Muscle of leg (tissue), 16 donors: ENCODE measurements at places on chromosomes 13 and 19. TPM values are rescaled to one million over a fixed set of nuclear protein-coding genes. Genes with fewer than 3 reads are reported as not detected.

CCDC169 gene
- polyA plus RNA-seq, result 2.1 TPM

GRCh38 chr19:57632987-57633831, at the start of gene ZNF211:
TSS of gene ZNF211 (plus strand) at chr19:57633168. CDS start at chr19:57633347, 179 bp downstream.
- H3K4me3 ChIP-seq, result peak within 1 kb of the TSS; percentile 90
- H3K27me3 ChIP-seq, result no peaks in the 10 kb centered on the region
- peaks cover 7% of the 10 kb centered on the region for H3K4me1 ChIP-seq
- peak; percentile 99 for DNase-seq
- H3K36me3 ChIP-seq, result peaks cover 27% of the 10 kb centered on the region

C2CD4C gene
- 1.9 TPM for polyA plus RNA-seq

ACTL9 gene
- not detected for polyA plus RNA-seq

VSTM1 gene
- polyA plus RNA-seq, result 0.27 TPM

NKG7 gene
- 2.1 TPM for polyA plus RNA-seq

CEACAM5 gene
- not detected for polyA plus RNA-seq

ACER1 gene
- 0.12 TPM for polyA plus RNA-seq

RUBCNL gene
- 1.9 TPM for polyA plus RNA-seq

DNA sequence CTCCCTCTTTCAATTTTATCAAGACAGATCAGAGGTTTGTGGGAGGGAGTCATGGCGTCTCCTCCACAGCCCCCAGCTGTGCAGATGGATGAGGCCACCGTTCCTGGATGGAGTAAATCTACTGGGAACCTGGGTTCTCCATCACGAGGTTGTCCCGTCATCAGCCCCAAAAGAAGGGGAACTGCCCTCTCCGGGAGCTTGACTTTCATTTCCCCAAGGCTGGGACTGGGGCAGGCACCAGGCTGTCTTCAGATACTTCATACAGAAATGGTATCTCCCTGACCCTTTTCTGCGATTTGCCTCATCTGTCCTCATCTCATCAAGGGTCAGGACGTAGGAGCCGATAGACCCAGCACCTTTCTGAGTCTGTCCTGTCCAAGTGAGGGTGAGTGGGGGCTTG, 9.8 kb downstream of the LILRB2 start:
- no peaks in the 10 kb centered on the region for H3K36me3 ChIP-seq
- no peak overlapping the region for H3K4me3 ChIP-seq
- H3K4me1 ChIP-seq, result no peaks in the 10 kb centered on the region
- peak; percentile 57 for DNase-seq

ZNF610 gene
- polyA plus RNA-seq, result 2.9 TPM

CDC42EP5 gene
- 50.5 TPM for polyA plus RNA-seq

DNA sequence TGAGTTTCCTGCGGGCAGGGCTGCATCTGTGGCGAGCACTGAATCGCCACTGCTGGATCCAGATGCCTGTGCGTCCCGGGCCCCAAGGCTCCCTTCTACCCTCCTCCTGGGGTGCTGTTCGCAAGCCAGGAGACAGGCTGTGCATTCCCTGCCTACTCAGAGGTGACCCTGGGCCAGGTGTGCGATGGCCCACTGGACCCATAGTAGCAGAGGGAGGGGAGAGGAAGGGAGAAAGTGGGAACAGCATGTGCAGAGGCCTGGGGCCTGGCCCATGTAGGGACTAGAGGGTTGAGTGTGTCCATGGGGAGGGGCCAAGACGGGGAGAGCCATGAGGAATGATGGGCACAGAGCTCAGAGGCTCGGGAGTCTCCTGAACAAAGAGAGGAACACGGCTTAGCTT, 27.3 kb downstream of the CARM1 start:
- no peaks in the 10 kb centered on the region for H3K27me3 ChIP-seq
- H3K4me1 ChIP-seq, result peaks cover 53% of the 10 kb centered on the region
- H3K27ac ChIP-seq, result peak overlapping the region; percentile 78

DNA sequence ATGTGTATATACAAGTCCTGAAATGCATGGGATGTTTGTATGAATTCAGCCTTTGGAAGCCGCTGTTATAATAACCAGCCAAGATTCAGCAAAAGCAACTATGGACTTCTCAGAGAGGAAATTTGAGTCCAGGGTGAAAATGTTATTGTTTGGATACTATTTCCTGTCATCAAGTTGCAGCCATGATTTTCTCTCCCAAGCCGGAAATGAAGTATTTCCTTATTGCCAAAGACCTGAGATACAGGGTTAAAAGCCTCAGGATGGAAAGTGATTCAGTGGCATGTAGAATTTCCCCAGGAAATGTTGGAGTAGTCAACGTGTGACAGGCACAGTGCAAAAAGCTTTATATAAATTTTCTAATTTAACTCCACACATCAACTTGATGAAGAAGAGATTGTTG, 133.9 kb downstream of the IRS2 start:
- H3K4me1 ChIP-seq, result peaks cover 7% of the 10 kb centered on the region
- H3K36me3 ChIP-seq, result no peaks in the 10 kb centered on the region
- H3K27ac ChIP-seq, result no peak overlapping the region
- no peak overlapping the region for H3K4me3 ChIP-seq

GRCh38 chr13:38872693-38873092, 117.9 kb downstream of the STOML3 start:
- H3K4me1 ChIP-seq, result no peaks in the 10 kb centered on the region
- H3K36me3 ChIP-seq, result no peaks in the 10 kb centered on the region
- no peaks in the 10 kb centered on the region for H3K27me3 ChIP-seq
- H3K4me3 ChIP-seq, result no peak overlapping the region
- H3K27ac ChIP-seq, result no peak overlapping the region
- DNase-seq, result peak; percentile 32

GRCh38 chr19:33486407-33486806, 35.2 kb downstream of the PEPD start:
- H3K27ac ChIP-seq, result peak overlapping the region; percentile 88
- H3K27me3 ChIP-seq, result no peaks in the 10 kb centered on the region
- H3K36me3 ChIP-seq, result no peaks in the 10 kb centered on the region
- DNase-seq, result no peak
- peaks cover 30% of the 10 kb centered on the region for H3K4me1 ChIP-seq

- H3K4me3 ChIP-seq, result no peak overlapping the region
- H3K36me3 ChIP-seq, result no peaks in the 10 kb centered on the region
- no peaks in the 10 kb centered on the region for H3K4me1 ChIP-seq
- H3K27ac ChIP-seq, result no peak overlapping the region
- DNase-seq, result no peak
Measured at GRCh38 chr13:86974995-86975328, 696.2 kb upstream of the SLITRK5 start.

DNA sequence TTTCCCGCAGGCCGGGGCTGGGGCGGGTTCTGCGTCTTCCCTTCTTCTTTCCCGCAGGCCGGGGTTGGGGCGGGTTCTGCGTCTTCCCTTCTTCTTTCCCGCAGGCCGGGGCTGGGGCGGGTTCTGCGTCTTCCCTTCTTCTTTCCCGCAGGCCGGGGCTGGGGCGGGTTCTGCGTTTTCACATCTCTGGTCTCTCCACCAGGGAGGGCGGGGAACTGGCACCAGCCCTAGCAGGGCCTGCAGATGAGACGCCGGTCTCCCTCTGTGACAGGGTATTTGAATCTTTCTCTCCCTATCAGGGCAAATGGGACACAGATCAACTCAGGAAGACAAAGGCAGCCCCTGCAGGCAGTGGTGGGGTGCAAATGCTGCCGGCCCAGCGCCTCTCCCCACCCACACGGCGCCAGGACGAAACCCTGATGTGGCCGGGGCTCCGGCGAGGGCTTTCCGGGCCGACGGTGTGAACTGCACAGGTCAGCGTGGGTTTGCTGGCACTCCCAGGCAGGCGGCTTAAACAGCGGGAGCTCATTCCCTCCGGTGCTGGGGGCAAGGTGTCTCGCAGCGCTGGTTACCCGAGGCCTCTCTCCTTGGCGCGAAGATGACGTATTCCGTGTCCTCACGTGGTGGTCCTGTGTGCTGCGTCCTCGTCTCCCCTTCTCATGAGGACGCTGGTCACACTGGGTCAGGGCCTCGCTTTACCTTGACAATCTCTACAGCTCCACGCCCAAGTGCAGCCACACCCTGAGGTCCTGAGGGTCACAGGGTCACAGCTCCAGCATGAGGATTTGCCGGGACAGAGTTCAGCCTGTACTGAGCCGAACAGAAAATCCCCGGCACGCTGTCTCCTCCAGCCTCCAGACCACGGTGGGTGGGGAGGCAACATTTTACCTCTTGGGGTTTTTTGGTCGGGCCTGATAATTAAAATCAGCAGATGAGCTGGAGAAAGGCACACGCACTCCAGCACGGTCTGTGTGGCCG, 717 bp upstream of the C13orf46 start:
- no peak overlapping the region for H3K27ac ChIP-seq
- DNase-seq, result no peak
- H3K4me1 ChIP-seq, result no peaks in the 10 kb centered on the region
- H3K4me3 ChIP-seq, result no peak overlapping the region

- peaks cover 2% of the 10 kb centered on the region for H3K4me1 ChIP-seq
- H3K36me3 ChIP-seq, result no peaks in the 10 kb centered on the region
- DNase-seq, result no peak
- H3K27me3 ChIP-seq, result peaks cover 4% of the 10 kb centered on the region
Measured at GRCh38 chr13:48231080-48231479, 1.9 kb upstream of the ITM2B start.

DNA sequence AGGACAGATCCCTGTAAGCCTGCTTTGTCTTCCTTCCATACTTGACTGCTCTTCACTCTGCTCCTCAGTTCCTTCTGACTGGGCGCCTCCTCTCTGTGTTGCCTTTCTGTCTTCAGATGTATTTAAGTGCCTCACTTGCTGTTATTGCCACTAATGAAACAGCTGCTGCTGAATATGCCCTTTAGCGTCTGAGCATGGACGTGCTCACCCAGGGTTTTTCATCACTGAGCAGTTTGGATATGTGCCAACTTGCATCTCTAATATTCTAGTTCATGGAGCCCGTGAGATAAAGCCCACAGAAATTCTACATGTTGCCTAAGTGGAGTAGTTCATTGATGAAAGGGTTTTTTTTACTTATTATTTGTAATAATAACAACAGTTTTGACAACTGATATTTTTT, 198.2 kb downstream of the MYO16 start:
- H3K27me3 ChIP-seq, result no peaks in the 10 kb centered on the region
- DNase-seq, result no peak
- H3K4me1 ChIP-seq, result no peaks in the 10 kb centered on the region
- H3K36me3 ChIP-seq, result no peaks in the 10 kb centered on the region

FUT2 gene
- polyA plus RNA-seq, result 3.8 TPM

- no peaks in the 10 kb centered on the region for H3K36me3 ChIP-seq
- peak; percentile 32 for DNase-seq
- H3K27me3 ChIP-seq, result peaks cover 10% of the 10 kb centered on the region
- peaks cover 51% of the 10 kb centered on the region for H3K4me1 ChIP-seq
- H3K27ac ChIP-seq, result peak overlapping the region; percentile 47
Measured at GRCh38 chr19:2494084-2494446, 18.1 kb downstream of the GADD45B start.

- peak; percentile 93 for DNase-seq
- H3K4me3 ChIP-seq, result no peak overlapping the region
Measured at GRCh38 chr13:47184321-47184720, 287.5 kb upstream of the HTR2A start.

CALR3 gene
- 0.17 TPM for polyA plus RNA-seq

DNA sequence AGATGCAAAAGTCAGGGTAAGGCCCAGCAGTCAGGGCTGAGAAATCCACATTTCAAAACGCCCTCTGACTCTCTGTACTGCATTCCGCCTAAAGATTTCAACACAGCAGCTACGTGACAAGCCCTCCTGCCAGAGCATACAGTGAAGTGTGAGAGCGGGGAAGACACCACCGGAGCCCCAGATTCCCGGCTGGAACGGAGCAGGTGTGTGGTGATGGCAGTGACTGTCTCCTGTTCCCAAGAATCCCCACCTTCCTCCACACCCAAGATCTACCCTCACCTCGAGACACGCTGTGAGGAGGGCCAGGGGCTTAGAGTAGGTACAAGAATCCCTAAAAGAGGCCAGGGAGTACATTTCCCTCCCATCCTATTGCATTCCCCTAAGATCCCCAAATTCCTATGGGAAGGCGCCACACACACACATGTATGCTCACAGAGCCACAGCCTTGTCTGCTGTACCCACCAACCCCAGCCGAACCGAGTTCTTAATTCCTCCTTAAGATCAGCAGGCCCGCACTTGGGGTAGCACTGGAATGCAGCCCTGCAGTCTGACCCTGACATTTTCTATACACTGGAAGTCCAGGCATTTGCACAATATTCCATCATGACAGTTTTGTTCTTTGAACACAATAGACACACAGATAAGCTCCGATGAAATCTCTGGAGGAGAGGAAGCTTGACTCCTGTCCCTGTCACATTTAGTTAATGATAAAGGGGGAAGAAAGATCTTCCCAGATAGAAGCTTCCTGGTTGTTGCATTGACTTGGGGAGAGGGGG, 102.9 kb downstream of the FOXO1 start:
- peaks cover 9% of the 10 kb centered on the region for H3K36me3 ChIP-seq
- no peak overlapping the region for H3K4me3 ChIP-seq
- peaks cover 18% of the 10 kb centered on the region for H3K4me1 ChIP-seq
- H3K27ac ChIP-seq, result peak overlapping the region; percentile 35
- DNase-seq, result no peak

DNA sequence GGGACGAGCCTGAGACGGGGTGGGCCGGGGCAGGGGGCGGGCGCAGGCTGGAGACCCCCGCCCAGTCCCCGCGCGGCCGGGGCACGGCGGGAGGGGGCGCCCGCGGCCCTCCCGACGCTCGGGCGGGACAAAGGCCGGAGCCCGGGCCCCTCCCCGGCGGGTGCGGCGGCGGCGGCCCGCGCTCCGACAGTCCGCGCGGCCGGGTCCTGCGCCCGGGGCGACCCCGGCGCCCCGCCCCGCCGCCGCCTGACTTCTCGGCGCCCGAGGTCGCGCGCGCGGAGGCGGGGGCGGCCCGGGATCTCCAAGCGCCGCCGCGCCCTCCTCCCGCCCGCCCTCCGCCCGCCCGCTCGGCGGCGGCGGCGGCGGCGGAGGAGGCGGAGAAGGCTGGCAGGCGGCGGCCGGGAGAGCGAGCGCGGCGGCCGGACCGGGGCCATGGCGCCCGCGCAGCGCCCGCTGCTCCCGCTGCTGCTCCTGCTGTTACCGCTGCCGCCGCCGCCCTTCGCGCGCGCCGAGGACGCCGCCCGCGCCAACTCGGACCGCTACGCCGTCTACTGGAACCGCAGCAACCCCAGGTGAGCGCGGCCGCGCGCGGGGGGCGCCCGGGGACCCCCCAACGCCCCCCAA, at the start of gene EFNA2:
Gene EFNA2, plus strand, starts transcription at position 137 of the 624 bp plus-strand sequence. Its CDS starts 296 bp downstream, at position 433.
- peak within 1 kb of the TSS; percentile 30 for H3K4me3 ChIP-seq
- H3K4me1 ChIP-seq, result peaks cover 22% of the 10 kb centered on the region
- H3K27ac ChIP-seq, result no peak within 1 kb of the TSS
- peaks cover 53% of the 10 kb centered on the region for H3K27me3 ChIP-seq
- peak; percentile 33 for DNase-seq

ZSCAN4 gene
- not detected for polyA plus RNA-seq

- no peak for DNase-seq
- H3K4me3 ChIP-seq, result no peak overlapping the region
- H3K36me3 ChIP-seq, result no peaks in the 10 kb centered on the region
- H3K27ac ChIP-seq, result no peak overlapping the region
- H3K4me1 ChIP-seq, result no peaks in the 10 kb centered on the region
Measured at GRCh38 chr13:85367887-85368286, 431.3 kb downstream of the SLITRK6 start.

IGFL3 gene
- polyA plus RNA-seq, result not detected
